ENCODE measurements at places on chromosomes 3 and 15.

- no peak for DNase-seq
Measured at GRCh38 chr3:176663837-176664831, 533.1 kb downstream of the TBL1XR1 start.

DNA sequence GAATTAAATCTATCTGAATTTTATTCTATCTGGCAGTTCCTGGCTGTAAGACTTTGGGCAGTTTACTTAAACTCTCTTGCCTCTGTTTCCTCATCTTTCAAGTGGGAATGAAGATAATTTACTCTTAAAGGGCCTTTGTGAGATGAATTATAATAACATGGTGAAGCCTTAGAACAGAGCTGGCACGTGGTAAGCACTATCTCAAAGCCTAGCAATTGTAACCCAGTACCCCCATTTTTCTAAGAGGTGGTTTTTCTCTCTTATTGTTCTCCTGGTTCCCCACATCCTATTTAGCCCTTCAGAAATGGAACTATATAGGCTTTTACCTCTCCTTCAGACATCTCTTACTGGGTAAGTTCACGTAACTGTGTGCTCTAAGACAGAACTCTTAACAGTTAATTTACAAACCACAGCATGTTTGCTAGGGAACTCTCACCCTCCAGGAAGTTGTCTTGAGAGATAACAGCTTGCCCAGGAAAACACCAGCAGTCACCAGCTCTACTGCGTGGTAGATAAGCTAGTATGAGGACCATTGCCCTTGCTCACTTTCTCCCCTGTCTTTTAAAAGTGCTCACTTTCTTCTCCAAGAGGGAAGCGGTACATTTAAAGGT lies 12.3 kb upstream of the CRBN start:
- no peak for DNase-seq

GRCh38 chr3:143380449-143380848 lies 260.9 kb downstream of the CHST2 start:
- no peak for DNase-seq

- DNase-seq = no peak
Measured at GRCh38 chr3:73727854-73728253, 103.1 kb upstream of the PDZRN3 start.

DNA sequence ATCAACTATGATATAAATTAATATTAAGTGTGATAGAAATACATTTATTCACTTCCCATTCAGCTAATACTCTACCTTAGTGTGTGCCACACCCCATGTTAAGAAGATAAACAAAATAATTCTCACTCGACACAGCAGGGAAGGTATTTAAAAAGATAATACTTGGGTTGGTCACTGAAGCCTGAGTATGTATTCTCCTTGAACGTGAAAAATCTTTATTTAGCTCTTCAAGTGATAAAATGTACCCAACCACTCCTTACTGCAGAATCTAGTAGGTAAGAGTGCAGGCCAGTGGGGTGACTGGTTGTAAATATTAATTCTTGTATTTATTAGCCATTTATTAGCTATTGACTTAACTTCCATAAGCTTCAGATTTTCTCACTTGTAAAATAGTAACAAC lies 372.7 kb upstream of the THBS1 start:
- DNase-seq = no peak

- no peak for DNase-seq
Measured at GRCh38 chr3:186883686-186884058, 41.2 kb downstream of the ADIPOQ start.

DNA sequence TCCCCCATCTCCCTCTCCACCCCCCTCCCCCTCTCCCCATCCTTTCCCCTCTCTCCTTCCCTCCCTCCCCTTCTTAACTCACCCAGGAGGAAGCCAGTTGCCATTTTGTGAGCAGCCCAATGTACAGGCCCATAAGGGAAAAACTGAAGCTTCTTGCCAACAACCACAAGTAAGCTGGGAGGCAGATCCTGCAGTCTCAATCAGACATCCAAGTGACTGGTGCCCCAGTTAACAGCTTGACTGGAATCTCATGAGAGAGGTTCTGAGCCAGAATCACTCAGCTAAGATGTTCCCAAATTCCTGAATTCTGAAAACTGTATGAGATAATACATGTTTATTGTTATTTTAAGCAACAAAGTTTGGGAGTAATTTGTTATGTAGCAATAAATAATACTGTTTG lies 90.7 kb downstream of the C3orf70 start:
- no peak for DNase-seq

DNA sequence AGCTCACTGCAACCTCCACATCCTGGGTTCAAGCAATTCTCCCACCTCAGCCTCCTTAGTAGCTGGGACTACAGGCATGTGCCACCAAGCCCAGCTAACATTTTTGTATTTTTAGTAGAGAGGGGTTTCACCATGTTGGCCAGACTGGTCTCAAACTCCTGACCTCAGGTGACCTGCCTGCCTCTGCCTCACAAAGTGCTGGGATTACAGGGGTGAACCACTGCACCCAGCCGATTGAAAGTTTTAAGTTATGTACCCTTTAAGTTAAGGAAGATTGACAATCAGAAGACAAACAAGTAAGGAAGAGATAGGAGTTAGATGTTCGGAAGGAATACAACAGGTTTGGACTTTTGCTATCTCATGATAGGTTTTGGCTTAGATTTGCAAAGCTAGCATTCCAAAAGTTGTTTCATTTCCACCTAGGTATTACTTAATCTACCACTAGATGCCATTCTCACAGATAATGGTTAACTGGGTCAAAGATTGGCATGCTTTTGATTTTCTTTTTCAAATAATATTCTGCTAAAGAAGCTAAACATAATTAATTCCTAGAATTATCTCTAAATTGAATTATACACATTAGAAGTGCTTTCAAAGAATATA lies 35.0 kb downstream of the GATM start:
- DNase-seq = no peak

GRCh38 chr15:101407439-101407838 lies 82.1 kb downstream of the PCSK6 start:
- DNase-seq = no peak

GRCh38 chr3:141308588-141309218 lies 59.6 kb upstream of the ZBTB38 start:
- DNase-seq = no peak

DNA sequence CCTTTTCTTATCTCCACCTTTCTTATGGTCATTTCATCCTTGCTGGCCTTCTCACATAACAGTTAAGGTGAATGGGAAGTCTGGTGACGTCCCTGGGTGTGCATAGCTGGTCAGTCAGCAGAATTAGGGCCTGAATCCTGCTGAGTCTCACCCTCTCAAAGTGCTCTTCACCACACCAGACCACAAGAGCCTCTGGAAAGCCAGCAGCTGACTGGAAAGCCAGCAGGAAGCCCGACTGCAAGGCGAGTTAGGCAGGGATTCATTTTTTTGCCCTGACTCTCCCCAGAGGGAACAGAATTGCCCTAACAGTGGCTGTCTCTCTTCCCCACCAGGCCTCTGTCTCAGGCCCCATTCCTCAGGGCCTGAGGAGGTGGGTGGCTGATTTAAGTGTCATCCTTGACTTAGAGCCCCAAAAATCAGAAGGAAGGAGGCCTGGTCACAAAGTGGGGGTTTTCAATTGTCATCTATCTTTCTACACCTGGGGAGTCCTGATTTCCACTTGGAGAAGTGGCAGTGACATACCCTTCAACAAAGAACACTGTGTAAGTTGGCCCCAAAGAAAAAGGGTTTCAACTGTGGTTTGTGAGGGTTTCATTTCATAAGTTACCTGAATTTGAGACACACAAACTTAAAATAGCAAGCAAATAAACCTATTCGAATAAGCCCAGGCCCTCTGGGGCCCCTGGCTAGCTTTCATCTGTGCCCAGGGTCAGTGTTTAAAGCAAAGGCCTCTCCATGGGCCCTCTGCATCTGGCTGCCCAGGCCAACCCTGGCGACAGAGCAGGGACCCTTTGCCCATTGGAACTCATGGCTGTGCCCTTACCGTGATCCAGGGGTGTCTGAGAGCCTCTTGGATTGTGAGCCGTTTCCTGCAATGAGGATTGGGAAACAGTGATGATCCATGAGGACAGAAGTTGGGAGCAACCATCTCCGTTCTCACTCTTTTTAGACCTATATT lies 90.5 kb upstream of the HERC1 start:
- no peak for DNase-seq

- no peak for DNase-seq
Measured at GRCh38 chr15:73925848-73926218, 429 bp upstream of the LOXL1 start.

DNA sequence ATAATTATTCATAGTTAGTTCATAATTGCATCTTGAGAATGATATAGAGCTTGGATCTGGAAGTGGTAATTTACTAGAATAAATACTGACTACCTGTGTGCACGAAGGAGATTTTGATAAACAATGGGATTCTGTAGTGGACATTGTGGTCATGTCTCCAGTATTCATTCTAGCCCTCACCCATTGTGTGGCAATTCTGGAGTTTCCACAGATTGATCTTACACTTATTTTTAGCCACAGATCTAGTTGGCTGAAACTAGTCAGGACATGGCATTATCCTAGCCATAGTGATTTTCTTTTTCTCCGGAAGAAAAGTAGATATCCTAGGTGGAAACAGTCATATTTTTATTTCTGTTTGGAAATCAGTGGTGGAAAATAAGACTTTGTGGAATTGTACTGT lies 833.1 kb downstream of the NAALADL2 start:
- DNase-seq = no peak

DNA sequence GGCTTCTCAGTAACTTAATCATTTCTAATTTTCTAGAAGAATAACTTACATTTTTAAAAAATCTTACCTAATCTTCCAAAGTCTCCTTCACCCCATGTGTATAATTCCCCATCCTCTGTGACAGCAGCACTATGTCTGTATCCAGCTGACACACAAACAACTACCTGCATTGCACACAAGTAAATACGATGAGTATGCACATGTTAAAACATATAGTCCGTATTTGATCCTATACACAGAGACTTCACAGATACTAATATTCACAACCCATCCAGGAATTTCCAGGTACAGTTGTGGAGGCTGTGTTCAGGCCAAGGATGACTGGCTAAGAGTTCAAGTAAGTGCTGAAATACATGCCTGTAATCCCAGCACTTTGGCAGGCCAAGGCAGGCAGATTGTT lies 78.6 kb downstream of the HERC1 start:
- DNase-seq = no peak

GRCh38 chr3:102673271-102674115 lies 238.7 kb downstream of the ZPLD1 start:
- peak; percentile 5 for DNase-seq

GRCh38 chr3:195438371-195438770 lies 4.4 kb downstream of the ACAP2 start:
- no peak for DNase-seq

DNA sequence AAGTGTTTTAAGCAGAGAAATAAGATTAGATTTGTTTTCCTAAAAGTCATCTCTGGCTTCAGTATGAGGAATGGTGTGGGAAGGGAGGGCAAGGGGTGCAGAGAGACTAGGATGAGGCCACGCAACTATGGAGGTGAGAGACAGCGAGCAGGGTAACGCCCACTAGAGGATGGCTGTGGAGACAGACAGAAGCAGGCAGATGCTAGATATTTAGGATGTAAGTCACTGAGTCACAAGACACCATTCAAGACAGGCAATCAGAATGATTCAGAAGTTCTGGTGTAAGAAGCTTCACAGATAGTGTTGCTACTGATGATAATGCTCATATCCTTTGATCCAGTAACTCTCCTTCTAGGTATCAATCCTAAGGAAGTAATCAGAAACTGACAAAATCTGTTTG lies 19.1 kb downstream of the HSPBAP1 start:
- DNase-seq = no peak

DNA sequence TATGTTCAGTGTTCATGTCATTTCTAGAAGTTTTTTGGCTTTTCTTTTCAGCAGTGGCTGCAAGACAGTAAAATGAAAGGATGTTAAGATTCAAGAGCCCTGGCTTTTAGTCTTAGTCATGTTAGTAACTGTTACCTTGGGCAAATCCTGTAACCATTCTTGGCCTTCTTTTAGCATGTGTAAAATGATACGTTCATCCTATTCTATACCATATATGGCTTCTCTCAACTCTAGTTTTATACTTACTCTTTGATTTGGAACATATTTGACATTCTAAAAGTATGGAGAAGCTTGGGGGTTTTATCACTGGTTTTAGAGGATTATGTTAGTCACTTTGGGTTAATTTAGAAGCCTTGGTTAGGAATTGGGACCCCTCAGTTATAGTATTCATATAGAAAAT lies 20.1 kb downstream of the GTF2E1 start:
- no peak for DNase-seq

- DNase-seq = no peak
Measured at GRCh38 chr3:108471426-108471825, 39.0 kb downstream of the MYH15 start.

GRCh38 chr3:54530944-54531343 lies 396.9 kb downstream of the LRTM1 start:
- no peak for DNase-seq

- no peak for DNase-seq
Measured at GRCh38 chr3:4336850-4337546, 33.8 kb downstream of the SETMAR start.

DNA sequence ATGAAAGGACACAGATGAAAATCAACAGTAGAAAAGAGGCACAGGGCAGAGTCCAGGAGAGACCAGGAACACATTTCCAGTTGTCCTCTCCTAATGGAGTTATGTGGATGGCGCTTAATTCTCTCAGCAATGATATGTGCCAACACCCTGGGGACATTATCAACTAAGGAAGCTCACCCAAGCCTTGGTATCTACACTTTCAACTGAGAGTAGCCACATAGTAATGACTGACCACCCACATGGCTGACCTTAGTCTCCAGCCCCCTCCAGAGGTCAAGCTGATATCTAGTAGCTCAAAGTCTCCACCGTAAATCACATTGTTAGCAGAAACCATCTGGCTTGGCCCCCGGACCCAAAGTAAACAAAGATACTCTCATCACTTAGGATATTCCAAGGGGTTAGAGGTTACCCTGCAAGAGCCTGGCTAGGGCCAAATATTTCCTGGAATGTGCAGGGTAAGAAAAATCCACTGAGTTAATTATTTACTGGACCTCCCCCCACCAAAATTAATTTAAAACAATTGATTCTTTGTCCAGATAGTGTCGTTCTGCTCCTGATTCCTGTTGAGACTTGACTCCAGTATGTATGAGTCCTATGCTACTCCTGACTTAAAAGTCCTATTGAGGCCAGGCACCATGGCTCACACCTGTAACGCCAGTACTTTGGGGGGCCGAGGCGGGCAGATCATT lies 24.8 kb downstream of the GABRR3 start:
- no peak for DNase-seq

DNA sequence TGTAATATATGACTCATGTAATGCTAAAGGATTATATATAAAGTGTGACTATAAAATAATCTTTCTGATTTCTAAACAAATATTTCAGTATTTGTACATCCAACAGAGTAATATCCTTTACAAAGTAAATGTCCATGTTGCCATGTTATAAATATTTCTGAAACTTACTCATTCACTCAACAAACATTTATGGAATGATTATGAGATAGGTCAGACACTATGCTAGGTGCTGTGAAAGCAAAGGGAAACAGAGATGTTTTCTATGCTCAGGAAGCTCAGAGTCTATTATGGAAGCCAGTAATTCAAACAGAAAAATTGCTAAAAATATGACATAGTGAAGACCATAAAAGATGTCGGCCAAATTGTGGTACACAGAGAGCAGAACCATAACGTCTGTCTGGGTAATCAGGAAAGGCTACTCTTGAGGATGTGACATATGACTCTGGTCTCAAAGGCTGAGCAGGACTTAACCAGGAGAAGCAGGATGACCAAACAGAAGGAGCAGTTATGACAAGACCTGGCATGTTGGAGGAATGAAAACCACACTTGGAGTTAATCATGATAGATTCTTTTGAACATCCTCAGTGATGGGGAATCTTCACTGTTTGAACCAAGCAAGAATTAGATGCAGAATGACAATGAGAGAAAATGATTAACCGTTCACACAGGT lies 39.0 kb upstream of the MYO5C start:
- DNase-seq = no peak

- no peak for DNase-seq
Measured at GRCh38 chr3:41933154-41933676, 28.7 kb downstream of the ULK4 start.

All from activated T-helper 1 cell treated with anti-CD3 and anti-CD28 coated beads, Interleukin-12 subunit alpha, Interleukin-12 subunit beta, Interleukin-2, Interleukin-4 antibody, amounts not matched to agents 30 ng/mL and 10 ng/mL and 1 ng/mL, durations not matched to agents 14 hours and 24 hours and 36 hours (primary cell).